Breast epithelium (tissue), 4 donors: ENCODE measurements at places on chromosomes 3 and 15. TPM values are rescaled to one million over a fixed set of nuclear protein-coding genes. Genes with fewer than 3 reads are reported as not detected.

DNA sequence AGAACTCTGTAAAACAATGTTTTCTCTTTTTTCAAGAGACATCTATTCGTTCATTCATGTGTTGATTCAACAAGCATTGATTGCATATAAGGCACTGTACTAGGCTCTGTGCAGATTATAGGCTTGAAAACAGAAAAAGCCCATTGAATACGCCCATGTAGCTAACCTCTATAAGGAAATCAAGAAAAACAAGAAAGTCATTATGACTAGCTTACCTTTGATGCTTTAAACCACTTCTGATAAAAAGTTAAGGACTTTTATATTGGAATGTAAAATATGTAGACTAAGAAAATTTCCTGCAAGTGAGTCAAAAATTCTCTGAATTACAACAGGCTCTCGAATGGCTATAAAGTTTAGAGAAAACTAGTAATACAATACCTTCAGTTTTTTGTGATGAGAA lies 92.5 kb downstream of the BDH1 start:
- DNase-seq: no peak

DNA sequence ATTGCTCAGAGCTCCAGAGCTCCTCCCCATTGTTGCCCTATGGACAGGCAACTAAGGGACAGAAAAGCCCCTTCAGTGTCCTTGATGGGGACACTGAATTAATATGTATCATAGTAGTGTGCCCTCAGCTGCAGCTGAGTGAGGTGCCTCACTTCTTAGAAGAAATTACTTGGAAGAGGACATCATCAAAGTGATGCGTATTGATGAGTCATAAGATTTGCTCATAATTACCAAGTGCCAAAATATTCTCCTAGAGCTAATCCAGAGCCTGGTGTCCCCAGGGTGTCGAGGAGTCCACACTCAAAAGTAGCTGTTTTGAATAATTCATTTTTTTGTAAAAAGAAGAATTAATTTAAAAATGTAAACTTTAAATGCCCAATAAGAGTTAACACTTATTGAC lies 200.7 kb upstream of the SEMA6D start:
- no peak for DNase-seq

DNA sequence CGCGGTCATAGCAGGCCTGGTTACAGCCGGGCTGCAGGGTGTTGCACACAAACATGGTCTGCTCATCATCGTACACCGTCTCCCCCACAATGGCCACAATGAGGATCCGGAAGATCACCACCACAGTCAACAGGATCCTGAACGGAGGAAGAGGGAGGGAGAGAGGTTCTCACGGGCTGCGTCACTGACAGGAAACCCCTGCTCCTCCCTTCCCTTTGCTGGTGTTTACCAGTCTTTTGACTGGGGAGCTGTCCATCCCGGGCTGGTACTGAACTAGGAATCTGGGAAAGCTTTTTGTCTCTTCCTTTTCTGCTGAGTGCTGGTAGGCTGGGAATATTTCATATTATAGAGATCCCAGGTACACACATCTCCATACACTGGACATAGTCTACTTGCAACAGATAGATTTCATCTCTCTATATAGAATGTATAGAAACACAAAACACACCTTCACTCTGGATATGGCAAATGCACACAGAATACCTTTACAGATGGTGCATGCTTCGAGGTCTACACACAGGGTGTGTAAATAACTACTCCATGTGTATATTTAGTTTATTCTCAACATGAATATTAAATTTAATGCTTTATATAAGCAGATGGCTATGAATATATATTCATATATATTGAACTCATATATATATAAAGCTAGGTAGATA lies 1.4 kb downstream of the GJD2 start:
- no peak for DNase-seq

Gene FSIP1
- total RNA-seq: 16.2 TPM

Gene SLC51B
- not detected for total RNA-seq
